ENCODE measurements at places on chromosomes 3 and 15.

GRCh38 chr3:49668861-49669260 is 5.3 kb upstream of the APEH start:
- no peak for DNase-seq

DNA sequence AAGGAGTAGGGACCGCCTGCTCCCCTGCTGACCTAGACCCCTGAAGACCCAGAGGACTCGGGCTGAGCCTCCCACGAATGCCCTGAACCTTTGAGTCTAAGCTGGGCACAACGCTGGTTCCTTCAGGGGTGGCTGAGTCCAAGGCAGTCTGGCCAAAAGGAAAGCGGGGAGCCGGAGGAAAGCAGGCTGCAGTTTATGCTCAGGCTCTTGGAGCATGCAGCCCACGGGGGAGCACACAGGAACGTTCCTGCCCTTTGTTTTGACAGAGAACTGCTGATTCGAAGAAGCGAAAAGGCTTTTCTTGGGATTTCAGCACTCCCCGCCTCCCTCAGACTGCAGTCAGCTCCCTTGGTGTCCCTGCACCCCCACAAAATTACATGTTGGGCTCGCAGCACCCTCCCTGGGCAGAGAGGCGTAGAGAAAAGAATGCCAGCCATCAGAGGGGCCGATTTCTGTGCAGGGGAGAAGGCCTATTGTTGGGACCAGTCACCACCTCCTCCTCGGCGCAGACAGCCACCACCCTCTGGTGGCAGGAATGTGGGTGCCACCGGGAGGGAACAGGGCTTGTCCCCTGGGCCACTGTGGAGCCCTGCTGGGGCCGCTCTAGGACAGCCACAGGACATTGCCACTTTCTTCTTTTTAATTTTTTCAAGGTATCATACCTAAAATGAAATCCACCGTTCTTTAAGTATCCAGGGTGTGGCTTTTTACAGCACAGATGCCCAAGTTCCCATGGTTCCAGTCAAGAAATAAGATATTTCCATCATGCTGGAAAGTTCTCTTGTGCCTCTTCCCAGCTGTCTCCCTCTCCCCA is 72.2 kb downstream of the SMAD6 start:
- peak; percentile 84 for DNase-seq

DNA sequence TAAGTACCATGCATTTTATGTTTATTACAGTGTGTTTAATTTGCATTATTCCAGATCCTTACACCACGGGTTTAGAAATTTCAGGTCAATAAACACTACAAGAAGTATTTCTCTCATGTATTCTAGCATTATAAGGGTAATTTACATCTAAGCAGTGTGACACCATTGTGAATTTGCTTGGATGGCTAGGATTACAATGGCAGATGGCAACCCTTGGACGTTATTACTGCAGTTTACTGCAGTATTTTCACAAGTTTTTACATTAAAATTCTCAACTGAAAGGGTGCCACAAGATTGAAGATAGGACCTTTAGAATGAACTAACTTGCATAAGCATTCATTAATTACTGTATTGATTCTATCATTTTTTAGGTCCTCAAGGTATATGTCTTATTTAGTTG is 538.8 kb downstream of the NLGN1 start:
- no peak for DNase-seq

GRCh38 chr3:17431004-17431403 is 311.4 kb downstream of the TBC1D5 start:
- DNase-seq, result no peak

All from right lobe of liver (tissue), 6 donors.